ENCODE measurements at places on chromosomes 13 and 19.

DNA sequence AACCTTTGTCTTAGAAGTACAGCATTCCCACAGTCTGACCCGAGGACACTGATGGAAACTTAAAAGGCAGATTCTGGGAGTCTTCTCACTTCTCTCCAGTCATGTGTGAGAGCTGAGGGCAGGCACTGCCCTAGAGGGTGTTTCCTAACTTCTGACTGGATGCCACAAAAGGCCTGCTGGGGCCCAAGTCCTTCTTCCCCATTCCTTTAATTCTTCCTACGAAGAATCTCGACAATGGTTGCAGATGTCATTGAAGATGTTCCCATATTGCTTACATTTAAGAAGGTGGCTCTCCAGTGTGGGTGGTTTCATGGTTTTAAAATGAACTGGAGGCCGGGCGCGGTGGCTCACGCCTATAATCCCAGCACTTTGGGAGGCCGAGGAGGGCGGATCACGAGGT is 27.4 kb upstream of the ZNF564 start:
- DNase-seq = no peak

- DNase-seq = no peak
Observed at GRCh38 chr19:20969898-20970297, 46.8 kb downstream of the ZNF85 start.

- no peak for DNase-seq
Observed at GRCh38 chr19:29467824-29468401, 57.9 kb upstream of the VSTM2B start.

DNA sequence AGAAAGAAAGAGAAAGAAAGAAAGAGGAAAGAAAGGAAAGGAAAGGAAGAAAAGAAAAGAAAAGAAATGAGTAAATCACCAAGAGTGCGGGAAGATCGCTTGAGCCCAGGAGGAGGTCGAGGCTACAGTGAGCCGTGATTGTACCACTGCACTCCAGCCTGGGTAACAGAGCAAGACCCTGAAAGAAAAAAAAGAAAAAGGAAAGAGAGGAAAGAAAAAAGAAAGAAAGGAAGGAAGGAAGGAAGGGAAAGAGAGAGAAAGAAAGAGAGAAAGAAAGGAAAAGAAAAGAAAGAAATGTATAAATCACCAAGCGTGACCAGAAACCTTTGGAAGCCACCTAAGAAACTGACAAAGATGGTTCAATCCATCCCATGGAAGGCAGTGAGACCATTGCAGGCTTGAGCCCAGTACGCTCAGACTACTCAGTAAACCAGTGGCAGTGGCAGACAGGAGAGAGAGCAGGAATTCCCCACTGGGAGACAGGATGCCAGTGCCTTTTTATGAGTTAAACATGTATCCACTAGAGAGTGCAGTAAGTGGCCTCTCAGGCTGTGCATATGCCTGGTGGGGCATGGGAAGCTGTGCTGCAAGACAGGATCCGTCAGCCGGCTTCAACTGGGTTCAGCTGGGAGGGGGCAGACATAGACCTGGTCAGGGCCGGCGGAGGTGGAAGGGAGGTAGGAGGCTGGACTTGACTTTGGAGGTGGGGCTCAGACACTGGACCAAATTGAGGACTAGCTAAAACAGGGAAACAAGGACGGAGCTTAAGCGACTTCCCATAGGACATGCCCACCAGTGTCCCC is 4.8 kb downstream of the GPR42 start:
- no peak for DNase-seq

- DNase-seq = no peak
Observed at GRCh38 chr13:59823486-59823885, 340.2 kb downstream of the DIAPH3 start.

DNA sequence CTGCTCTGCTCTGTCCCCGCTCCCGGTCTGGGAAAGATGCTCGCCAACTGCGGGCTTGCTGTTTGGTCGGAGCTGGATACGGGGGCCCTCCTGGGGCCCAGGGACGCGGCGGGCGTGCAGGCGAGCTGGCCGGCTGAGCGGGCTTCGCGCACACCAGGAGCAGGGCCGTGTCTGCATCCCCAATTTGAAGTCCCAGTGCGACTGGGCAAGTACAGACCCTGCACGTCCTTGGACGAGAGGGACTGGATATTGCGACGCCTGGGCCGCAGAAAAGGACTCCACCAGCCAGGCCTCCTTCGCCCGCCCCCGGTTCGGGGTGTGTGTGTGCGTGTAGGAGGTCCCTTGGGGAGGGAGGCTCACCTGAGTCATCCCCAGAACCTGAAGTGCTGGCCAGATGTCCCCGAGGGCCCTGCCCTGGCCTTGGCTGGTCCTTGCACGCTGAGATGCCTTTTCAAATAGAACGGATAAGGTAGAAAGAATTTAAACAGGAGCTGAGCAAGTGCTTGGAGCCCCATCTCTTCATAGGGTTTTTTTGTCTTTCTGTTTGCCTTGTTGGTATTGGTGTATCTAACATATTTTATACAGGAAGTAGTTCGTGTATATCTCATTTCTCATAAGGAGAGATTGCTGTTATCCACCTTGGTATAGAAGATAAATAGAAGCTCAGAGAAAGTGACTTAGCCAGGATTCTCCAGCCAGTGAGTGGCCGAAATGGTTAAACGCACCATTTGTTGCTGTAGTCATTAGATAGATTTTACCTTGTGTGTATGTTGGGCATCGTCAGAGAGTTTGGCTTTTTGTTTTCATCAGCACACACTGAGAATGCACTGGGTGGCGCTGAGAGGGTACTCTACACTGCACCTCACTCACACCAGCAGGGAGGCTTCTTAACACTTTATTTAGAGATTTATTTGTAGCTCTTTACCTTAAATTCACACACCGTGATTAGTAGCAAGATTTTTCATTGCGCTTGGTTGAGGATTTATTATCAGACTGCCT is 1.1 kb downstream of the NAXD start:
- peak; percentile 35 for DNase-seq

- peak; percentile 100 for DNase-seq
Observed at GRCh38 chr19:5686647-5687359, 3.3 kb upstream of the RPL36 start.

DNA sequence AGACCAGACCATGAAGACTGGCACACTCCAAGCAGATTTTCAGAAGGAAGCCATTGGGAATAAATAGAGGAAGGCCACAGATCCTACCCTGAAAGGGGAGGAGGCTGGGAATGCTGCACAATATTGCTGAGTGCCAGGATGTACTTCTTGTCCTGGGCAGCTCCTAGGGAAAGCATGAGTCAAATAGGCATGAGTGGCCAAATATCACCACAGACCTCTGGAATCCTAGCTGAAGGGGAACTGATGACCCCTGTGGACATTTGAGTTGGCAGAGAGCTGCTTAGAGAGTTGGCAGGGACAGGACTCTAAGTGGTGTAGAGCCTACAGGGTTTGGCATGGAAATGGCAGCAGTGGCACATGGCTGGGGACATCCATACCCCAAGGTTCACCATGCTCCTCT is 234.3 kb upstream of the TRPC4 start:
- no peak for DNase-seq

DNA sequence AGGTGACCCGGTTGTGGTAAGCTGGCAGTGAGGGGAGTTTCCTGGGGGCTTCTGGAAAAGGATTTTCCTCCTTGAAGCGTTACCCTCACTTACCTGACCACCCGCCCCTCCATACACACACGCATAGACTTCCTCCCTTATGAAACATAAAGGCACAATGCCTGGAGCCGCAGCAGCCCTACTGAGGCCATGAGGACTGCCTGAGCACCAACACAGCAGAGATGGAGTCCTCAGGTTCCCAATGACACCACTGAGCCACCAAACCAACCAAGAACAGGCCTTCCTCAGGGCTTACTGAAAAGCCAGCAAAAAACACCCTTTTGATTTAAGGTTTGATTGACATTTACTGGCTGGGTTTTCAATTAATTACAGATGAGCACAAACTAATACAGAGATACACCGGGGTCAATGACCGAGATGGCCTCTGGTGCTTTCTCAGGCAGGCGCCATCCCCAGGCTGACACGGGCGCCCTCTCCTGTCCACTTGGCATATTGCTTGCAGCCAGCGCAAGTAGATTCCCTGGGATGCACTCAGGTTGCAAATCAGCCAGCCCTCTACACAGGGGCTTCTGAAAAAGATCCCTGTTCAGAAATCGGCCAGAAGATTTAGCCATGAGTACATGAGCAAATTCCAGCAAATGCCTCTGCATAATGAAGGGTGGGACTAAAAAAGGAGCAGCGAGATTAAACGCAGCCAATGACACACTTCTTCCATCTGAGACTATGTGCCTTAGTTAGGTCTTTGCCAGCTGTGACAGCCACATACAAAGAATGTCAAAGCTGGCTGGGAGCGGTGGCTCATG is 14.8 kb downstream of the OPA3 start:
- DNase-seq = peak; percentile 42

DNA sequence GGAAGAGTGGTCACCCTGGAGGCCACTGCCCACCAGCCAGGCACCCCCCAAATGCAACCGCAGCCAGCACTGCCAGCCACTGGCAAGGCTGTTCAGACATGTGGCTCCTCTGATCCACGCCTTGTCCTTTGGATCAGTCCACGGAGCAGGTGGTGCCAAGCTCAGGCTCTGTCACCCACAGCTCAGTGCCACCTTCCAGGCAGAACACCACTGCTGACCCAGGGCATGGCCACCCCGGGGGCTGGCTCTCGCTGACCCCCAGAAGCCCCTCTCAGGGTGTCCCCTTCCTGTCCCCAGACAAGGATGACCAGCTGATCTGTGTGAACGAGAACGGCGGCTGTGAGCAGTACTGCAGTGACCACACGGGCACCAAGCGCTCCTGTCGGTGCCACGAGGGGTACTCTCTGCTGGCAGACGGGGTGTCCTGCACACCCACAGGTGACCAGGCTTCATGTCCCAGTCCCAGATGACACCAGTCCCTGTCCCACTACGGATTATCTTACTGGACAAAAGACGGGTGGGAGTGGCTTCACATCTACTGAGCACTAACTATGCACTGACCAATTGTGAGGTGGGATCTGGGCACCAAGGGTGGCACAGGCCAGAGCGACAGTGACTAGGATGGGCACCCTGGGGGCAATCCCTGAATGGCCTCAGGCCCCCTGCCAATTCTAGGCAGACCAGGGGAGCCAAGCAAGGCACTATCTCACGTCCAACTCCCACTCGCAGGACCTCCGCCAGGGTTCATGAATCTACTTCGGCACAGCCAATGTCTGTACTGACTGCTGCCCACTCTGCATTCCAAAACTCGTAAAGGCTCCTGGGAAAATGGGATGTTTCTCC is 7.0 kb upstream of the F10 start:
- no peak for DNase-seq

DNA sequence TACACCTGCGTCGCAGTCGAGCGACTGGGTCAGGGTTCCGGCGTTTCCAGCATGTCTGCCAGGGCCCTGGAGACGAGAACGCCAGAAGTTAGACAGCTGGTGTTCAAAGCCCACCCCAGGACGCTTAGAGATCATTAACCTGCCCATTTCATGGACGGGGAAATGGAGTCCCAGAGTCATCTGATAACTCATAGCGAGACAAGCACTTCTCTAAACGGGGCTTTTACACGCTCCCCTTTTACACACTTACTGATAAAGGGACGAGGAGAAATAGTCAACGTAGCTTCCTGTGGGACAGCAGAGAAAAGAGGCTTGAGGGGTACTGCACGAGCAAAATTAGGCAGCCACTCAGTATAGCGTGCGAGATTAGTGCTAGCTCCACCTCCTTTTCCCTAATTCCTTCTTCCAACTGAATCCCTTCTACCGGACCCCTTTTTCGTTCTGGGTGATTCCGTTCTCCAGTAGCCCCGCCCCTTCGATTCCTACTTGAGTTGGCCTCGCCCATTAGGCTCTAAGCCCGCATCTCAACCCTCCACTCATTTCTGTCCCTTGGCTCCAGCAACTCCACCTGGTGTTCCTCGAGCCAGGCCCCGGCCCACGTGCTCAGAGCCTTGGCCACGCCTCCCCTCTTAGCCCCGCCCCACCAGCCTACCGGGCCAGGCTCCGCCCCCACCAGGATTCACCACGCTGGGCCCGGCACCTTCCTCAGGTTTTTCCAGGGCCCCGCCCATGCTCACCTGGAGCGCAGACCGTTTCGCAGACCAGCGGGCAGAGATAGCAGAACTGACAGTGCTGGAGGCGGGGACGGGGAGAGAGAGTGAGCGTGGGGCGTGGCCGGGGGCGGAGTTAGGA is 3.7 kb downstream of the HRC start:
- no peak for DNase-seq

- peak; percentile 18 for DNase-seq
Observed at GRCh38 chr13:26254583-26255111, 718 bp downstream of the CDK8 start.

DNA sequence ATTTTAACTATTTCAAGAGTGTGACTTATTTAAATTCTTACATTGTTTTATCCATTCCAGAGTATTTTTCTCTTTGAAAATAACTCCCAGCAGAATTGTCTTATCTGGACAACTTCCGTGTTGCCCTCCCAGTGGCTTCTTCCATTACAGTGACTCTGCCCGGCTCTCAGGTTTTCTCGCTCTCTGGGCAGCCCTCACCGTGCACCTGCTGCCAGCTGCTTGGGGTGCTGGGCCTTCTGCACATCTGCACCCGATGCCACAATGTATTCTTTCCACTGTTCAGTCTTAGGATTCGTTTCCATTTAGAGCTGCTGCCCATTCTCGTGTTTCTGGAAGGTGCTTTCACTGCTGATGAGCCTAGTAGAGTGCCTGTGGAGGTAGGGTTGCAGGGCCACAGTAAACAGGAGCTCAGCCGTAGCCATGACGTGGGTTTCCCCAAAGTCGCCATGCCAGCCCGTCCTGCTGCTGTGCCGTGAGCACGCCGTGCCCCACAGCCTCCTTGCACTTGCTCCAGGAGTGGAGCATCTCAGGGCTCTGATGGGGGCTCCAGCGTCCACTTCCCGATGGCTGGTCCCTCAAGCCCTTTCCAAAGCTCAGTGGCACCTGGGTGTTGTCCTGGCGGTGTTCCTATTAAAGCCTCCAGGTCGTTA is 46.1 kb upstream of the DCUN1D2 start:
- DNase-seq = no peak

DNA sequence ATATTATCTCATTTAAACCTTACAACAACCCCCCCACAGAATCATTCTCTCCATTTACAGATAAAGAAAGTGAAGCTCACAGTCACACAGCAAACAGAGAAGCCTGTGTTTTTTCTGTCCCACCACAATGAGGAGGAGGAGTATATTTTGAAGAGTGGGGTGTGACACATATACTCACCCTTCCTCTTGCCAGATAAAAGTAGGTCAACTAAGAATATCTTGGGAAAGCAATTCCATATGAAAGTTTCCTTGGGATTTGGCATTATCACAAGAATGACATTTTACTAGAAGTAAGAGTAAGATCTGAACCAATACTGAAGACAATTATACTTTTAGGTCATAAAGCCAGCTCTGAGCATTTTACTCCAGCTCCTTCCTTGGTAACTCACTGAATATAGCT is 287.5 kb upstream of the HTR2A start:
- DNase-seq = no peak

GRCh38 chr13:64725492-64725891 is 2504.6 kb downstream of the PCDH9 start:
- DNase-seq = no peak
